ENCODE measurements at places on chromosomes 6 and 20.

DNA sequence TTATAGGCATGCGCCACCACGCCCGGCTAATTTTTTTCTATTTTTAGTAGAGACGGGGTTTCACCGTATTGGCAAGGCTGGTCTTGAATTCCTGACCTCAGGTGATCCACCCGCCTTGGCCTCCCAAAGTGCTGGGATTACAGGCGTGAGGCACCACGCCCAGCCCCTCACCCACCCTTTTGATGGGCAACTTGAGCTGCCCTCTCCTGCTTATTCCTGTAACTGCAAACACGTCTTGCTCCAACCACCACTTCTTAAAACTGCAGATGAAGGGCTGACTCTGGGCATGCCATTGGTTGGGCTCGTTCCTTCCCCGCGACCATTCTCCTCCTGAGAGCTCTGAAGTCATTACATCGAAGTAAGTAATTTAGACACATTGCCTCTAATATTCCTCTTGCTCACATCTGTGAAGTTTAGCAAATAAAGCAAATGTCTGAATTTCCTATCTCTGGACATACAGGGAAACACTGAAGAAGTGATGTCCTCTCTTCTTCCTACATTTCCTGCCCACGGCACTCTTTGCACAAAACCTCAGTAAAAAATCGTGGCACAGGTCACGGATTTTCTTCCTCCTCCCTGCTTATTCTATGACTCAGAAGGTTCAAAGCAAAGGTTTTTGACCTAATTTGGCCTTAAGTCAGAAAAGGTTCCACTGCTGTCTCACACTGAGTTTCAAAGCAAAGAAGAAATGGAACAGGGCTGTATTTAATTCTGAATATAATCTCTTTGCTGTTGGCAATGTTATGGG is 117.5 kb downstream of the GMPR start:
- DNase-seq, result no peak

GRCh38 chr20:7196481-7196880 is 429.0 kb downstream of the BMP2 start:
- no peak for DNase-seq

DNA sequence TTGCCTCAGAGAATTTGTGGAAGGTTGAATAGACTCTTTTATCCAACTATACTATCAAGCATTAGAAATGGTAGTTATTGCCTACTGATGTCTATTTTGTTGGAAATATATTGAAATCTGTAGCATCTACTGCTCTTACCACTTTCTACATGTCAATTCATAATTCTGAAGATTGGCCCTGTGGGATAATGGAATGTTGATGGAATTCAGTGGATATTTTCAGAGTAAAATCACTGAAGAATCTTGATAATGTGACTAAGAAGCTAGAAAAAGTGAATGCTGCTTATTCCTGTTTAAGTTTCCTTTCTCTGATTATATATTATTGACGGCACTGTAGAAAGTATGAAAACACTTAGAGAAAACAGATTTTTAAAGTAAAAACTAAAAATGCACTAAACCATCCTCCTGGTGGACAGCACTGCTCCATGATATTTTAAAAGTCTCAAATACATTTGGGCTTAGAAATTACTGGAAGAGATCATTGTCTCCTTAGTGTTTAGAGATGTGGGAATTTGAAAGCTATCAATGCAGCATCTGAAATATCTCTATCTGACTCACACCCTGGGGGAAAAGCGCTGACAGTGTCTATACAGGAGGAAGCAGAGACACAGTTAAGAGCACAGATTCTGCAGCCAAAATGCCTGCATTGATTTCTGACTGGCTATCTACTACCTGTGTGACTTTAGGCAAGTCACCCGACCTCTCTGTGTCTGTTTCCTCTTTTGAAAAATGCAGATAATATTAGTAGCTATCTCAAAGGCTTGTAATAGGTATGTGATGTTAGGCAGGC is 37.9 kb upstream of the RCAN2 start:
- no peak for DNase-seq

- DNase-seq, result no peak
Observed at GRCh38 chr6:1387876-1388629, 1.3 kb upstream of the FOXF2 start.

DNA sequence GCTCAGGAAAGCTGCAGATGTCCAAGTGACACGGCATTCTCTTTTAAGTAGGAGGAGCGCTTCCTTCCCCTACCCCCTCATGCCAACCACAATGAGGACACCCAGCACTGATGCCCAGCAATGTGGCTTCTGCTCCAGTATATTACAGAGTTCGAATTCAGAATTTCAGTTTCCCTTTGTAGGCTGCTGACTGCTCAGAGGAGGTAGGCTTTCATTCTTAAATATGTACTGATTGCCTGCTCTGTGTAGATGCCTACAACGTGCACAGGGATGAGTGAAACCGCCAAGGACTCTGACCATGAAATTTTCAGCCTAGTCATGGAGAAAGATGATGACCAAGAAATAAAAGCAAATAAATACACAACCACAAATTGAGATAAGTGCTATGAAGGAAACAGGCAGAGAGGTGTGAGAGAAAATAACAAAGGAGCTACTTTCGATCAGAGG is 50.9 kb upstream of the TNFAIP3 start:
- DNase-seq, result no peak

GRCh38 chr20:8309634-8310033 is 177.6 kb downstream of the PLCB1 start:
- no peak for DNase-seq

GRCh38 chr6:5747379-5747778 is 259.3 kb downstream of the NRN1 start:
- DNase-seq, result no peak

- no peak for DNase-seq
Observed at GRCh38 chr20:24823176-24823784, 125.8 kb upstream of the CST7 start.

DNA sequence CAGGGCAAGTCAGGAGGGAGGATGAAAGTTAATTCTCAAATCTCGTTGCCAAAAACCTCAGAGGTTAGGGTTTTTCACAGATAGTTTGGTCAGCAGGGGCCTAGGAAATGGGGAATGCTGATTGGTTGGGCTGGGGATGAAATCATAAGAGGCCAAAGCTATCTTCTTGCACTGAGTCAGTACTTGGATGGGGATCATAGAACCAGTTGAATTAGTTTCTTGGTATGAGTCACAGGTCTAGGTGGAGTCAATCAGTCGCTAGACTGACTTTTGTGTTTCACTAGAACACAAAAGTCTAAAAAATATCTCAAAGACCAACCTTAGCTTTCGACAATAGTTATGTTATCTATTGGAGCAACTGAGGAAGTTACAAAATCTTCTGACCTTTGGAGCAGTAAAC is 368.5 kb downstream of the TBC1D32 start:
- no peak for DNase-seq

GRCh38 chr6:22598339-22598738 is 29.0 kb downstream of the HDGFL1 start:
- no peak for DNase-seq

DNA sequence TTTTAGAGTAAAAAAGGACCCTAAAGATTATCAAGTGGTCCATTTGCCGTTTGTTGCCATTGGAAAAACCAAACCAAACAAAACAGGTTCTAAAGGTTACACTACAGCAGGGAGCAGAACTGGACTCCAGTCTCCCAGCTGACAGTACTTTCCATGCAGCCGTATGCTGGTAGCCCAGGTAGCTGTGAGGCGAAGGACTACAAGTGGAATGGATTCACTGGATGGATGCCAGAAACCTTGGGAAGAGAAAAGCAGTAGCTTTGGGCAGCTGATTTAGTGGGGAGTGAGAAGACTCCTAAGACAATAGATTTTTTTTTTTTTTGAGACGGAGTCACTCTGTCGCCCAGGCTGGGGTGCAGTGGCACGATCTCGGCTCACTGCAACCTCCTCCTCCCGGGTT is 88.3 kb downstream of the SASH1 start:
- DNase-seq, result peak; percentile 76

DNA sequence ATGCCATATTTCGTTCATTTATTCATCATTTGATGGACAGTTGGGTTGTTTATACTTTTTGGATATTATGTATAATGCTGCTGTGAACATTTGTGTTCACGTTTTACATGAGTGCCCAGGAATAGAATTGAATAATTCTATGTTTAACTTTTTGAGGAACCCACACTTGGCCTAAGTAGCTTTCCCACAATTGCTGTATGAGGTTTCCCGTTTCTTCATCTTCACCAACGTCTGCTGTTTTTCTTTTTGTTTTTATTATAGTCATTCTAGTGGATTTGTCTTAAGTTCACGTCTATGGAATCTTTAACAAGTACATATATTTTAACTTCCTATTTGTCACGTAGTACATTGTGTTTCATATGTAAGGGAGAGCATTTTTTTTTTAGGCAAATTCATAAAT is 110.3 kb downstream of the JARID2 start:
- DNase-seq, result no peak

- no peak for DNase-seq
Observed at GRCh38 chr6:124979294-124979678, 17.0 kb downstream of the RNF217 start.

GRCh38 chr6:155377061-155377460 is 62.8 kb upstream of the TFB1M start:
- no peak for DNase-seq

DNA sequence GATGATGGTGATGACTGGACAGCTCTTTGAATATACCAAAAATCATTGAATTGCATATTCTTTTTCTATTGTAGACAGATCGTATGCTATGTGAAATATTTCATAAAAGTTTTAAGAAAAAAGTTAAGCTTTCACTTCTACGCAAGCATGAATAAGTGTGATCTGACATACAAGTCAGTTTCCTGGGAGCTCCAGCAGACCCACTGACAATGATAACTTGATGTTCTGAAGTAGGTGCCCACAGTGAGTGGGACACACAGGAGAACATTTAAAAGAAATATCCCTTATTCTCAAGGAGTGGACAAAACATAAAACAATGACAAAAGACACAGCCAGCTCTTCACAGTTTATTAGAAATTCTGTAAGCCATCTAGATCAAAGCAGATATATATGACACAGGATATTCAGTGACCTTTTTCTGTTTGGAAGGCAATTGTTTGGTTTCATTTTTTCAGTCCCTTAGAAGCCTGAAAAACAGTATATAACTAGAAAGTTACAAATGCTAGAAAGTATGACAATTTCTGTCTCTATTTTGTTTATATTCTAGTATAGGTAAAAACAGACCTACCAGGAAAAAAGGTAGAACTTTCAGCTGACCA is 101.4 kb downstream of the IRF4 start:
- DNase-seq, result no peak

- DNase-seq, result no peak
Observed at GRCh38 chr6:26543953-26544352, 5.8 kb downstream of the HMGN4 start.

DNA sequence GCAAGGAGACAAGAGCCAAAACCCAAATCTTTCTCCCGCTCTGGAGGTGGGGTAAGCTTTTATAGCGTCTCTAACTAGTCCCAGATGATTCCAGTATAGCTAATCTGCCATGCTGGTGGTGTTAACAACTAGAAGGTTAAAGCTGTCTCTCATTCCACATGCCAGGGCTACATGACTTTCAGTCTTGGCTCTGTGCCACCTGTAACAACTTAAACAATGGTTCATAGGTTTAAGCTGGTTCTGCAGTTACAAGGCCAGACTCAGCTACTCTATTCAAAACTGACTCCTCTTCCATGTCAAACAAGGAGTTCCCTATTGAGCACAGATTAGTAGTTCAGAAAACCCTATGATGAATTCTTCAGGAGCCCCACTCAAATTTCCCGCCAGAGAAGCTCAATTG is 128.9 kb downstream of the ELOVL4 start:
- peak; percentile 44 for DNase-seq

DNA sequence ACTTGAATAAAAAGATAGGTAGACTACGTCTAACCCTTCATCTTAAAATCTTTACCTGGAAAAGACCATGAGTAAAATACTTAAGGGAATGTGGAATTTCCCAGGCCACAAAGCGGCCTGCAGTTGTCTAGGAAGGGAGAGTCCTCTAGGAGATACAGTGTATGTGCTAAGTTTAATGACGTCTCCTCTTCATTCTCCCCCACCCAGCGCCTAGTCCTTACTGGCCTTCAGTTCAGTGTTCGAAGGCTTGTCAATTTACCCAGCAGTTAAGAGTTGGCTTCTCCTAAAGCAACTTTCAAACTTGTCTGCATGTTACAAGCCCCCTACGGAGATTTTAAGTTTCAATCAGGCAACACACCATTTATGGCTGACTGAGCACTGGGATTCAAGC is 35.2 kb downstream of the HFE start:
- DNase-seq, result peak; percentile 36

DNA sequence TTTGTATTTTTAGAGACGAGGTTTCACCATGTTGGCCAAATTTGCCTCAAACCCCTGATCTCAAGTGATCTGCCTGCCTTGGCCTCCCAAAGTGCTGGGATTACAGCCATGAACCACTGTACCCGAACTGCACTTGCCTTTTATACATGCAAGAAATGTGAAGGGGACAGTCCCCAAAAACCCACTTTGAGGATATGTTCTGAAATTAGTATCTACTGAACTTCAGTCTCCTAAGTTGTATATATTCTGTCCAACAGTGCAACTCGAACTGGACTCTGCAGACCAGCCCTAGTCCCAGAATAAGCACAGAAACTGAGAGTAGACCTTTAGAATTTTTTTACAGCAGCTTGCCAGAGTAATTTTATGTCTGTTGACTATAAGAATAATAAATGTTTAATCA is 28.5 kb downstream of the BACH2 start:
- DNase-seq, result no peak

GRCh38 chr20:43870484-43870883 is 44.2 kb upstream of the TOX2 start:
- no peak for DNase-seq

GRCh38 chr20:6277661-6278240 is 154.9 kb upstream of the FERMT1 start:
- no peak for DNase-seq

DNA sequence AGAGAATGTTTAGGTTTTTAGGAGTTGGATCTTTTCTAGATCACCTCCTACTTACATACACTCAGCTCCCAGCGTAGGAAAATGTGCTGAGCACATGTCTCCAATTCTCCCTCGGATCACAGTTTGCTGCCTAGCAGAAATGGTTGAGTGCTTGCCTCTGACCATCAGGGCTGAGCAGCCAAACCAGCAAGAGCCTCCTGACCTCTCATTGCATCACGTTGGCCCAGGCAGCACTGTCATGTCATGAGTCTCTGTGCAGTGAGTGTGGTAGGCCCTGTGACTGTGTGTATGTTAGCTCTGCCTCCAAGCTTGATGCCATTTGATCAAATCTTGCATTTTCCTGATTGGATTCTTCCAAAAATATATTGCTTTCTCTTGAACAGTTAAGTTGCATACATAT is 112.0 kb downstream of the LRRC1 start:
- no peak for DNase-seq

DNA sequence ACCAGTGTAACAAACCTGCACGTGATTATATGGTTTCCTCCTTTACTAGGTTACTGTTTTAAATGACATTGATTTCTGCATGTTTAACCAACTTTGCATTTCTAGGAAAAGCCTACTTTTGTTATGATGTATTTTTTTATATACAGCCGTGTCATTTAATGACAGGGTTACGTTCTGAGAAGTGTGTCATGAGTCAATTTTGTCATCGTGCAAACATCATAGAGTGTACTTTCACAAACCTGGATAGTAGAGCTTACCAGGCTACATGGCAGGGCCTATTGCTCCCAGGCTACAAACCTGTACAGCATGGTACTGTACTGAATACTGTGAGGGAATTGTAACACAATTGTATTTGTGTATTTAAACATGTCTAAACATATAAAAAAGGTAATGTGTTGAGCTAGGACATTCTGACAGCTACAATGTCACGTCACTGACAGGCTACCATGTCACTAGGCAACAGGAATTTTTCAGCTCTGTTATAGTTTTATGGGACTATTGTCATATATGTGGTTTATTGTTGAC is 205.3 kb downstream of the PRL start:
- no peak for DNase-seq

Measured in NCI-H1105 treated with DMSO at 0.1 percent for 48 hours (cell line).